ENCODE measurements at places on chromosomes 4 and X.
A peak's percentile ranks its signal among the peaks of the same experiment; 100 is the strongest.

DNA sequence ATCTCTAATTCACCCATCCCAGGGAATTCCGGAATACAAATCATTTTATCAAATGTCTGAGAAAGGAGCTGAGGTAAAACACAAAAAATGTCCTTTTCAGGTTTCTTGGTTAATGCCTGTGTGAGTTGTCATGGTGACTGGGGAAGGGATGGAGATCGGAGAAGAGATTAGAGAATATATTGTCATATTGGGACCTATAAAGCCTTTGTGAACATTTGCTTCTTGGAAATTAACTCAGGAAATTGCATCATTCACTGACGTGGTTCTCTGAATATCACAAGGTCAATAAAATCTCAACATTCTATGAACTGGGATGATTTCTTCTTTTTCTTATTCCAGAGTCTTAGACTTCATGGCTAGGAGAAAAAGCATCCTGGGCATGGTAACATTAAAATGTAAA lies 174.8 kb upstream of the GLRA2 start:
- no peak for DNase-seq

- no peak for DNase-seq
Observed at GRCh38 chr4:177517862-177518261, 75.6 kb upstream of the AGA start.

- no peak for DNase-seq
Observed at GRCh38 chr4:105613306-105613705, 60.9 kb downstream of the ARHGEF38 start.

- DNase-seq: no peak
Observed at GRCh38 chr4:79949178-79949577, 123.9 kb downstream of the ANTXR2 start.

DNA sequence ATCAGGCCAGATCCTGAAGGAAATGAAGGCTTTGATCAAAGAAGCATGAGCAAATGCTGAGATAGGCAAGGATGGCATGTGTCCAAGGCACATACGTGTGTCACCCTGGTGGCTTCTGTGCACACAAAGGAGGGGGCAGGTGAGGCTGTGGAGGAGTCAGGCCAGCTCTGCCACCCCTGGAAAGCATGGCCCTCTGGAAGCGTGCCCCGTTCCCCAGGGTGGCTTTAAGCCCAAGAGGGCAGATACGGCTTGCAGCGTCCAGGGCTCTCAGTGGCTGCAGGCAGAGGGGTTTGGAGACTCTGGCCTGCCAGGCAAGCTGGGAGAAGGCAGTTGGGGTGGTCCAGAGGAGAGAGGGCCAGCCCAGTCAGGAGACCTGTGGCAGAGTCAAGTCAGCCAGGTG lies 25.6 kb downstream of the PNMA6E start:
- no peak for DNase-seq

DNA sequence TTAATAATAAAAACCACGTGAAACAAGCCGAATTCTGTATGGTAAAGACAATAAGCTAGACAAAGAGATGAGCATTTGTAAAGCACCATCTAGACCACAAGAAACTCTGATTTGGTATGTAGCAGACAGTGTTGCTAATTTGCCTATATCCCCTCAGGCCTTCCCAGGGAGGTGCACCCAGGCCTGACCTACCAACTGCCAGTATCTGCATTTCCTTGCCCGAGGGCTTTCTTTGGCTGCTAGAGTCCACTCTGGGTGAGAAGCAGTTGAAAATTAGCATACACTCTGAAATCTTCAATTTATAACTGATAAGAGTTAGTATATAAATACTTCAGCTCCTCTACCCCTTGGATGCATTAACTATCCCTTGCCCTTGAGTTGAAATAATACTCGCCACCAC lies 37.4 kb upstream of the IL1RAPL1 start:
- DNase-seq: no peak

GRCh38 chrX:30930679-30931078 lies 41.6 kb upstream of the TAB3 start:
- DNase-seq: no peak

GRCh38 chrX:56763556-56764152 lies 34.6 kb downstream of the NBDY start:
- DNase-seq: no peak

DNA sequence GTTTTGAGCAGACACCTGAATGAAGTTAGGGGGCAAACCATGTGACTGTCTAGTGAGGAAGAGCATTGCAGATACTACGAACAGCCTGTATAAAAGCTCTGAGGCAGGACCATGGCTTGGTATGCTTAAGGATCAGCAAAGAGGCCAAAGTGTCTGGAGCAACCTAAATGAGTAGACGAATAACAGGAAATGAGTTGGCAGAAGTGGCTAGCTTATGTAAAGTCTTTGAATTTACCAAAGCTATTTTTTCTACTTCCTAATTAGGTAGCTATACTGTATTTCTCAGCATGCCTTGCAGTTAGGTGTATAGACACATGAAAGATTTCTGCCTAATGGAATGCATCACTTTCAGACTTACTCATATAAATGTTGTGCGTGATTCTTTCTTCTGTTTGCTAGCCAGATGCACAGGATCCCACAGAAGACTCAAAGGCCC lies 9.3 kb upstream of the GPRIN3 start:
- no peak for DNase-seq

GRCh38 chr4:139441029-139441428 lies 12.9 kb upstream of the RAB33B start:
- DNase-seq: no peak

DNA sequence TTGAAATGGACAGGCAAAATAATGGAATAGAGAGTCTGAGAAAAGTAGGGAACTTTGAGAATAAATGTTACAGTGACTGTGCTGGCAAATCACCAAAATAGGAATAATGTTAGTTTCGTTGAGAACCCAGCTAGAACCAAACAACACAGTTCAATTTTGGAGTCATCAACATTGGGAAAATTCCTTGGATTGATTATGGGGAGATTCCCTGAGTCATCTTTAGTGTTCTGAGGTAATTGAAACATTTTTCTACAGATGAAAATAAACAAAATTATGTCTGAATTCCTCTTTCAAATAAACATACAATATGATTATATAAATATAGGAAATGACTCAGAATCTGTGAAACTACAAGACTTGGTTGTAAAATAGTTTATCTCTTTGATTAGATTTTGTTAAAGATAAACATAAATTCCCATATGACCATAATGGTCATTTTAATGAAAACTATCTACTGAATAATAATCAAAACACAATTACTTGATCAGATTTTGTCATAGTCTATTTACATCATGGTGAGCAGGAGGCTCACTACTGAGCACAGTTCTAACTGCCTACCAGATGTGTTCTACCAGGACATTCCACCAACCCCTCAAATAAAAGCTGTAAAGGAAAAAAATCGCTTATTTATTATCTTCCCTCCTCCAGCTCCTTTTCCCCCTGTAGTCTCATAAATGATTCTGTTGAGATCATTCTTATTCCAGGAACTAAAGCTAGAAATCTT lies 51.4 kb upstream of the GABRA2 start:
- DNase-seq: no peak

DNA sequence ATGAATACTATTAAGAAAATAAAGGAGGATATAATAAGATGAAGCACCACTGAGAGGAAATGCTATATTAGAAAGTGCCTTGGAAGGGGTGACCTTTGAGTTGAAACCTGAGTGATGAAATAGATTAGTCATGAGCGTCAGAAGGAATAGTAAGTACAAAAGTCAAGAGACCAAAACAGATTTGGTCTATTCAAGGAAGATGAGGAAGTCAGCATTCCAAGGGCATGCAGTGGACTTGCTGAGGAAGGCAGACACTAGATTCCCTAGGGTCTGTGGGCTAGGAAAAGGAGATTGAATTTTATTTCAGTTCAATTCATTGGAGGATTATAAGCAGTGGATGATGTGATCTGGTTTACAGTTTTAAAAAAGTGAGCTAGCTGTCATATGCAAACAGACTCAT lies 73.0 kb upstream of the WDFY3 start:
- DNase-seq: no peak

DNA sequence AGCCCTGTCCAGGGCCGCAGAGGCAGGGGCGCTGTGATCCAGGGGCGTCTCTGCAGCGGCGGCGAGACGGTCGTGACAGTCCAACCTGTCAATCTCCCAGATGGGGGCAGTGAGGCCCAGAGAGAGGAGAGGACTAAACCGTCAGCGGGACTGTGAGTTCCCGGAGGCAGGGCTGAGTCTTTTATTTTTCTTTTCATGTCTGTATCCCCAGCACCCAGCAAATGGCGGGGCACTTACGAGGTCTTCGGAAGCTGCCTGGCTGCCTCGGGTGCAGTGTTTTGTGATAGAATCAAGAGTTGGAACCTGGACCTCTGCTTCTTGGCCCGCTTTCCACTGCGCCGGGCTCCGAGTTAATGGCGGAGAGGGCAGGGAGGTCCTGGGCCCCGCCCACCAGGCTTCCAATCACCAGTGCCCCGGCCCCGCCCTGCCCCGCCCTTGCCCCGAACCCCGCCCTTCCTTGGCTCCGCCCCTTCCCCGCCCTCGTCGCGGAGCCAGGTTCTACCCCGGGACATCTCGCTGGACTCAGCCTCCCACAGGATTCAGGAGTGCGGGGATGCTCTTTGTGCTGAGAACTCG lies 35.3 kb upstream of the GRPEL1 start:
- DNase-seq: peak; percentile 80

DNA sequence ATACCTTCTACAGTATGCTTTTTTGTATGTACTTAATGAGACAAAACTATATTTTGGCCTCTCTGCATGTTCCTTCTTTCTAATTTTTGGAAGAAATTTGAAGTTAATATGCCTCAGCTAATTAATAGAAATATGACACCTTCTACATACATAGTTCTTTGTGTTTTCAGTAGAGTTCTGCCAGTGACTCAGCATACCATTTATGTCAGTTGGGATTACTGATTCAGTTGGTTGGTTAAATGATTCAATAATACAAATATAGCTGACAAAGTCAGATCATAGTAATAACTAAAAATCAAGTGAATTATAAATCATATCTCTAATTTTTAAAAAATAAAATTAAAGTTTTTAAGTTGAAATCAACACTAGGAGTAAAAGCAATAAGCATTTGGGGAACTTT lies 16.8 kb downstream of the BTC start:
- DNase-seq: no peak

DNA sequence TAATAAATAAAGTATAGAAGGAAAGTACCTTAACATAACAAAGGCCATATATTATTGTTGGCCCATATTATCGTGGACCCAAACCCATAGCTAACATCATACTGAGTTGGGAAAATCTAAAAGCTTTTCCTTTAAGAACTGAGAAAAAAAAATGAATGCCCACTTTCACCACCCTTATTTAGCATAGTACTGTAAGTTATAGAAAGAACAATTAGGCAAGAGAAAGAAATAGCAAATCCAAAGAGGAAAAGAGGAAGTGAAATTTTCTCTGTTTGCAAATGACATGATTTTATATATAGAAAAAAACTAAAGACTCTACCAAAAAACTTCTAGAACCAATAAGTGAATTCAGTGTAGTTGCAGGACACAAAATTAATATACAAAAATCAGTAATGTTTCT lies 1854.6 kb downstream of the PCDH7 start:
- DNase-seq: no peak

GRCh38 chr4:40194602-40195161 lies 2.1 kb upstream of the RHOH start:
- DNase-seq: no peak

GRCh38 chr4:66629927-66630326 lies 915.4 kb downstream of the CENPC start:
- DNase-seq: no peak

DNA sequence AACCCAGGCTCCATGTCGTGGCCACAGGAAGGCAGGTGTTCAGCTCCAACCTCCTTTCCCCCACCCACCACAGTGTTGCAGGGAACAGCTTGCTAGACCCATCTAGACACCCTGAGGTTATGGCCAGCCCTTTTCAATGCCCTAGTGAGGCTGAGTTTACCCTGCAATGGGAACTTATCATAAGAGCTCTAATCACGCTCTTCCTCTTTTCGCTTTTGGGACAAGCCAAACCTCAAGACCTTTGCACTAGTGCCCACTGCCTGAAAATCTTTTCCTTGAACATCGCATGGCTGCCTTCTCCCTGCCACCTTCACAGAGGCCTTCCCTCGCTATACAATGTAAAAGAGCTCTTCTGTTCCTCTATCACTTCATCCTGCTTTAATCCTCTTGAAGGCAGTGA lies 2.4 kb upstream of the FGFBP2 start:
- DNase-seq: no peak

DNA sequence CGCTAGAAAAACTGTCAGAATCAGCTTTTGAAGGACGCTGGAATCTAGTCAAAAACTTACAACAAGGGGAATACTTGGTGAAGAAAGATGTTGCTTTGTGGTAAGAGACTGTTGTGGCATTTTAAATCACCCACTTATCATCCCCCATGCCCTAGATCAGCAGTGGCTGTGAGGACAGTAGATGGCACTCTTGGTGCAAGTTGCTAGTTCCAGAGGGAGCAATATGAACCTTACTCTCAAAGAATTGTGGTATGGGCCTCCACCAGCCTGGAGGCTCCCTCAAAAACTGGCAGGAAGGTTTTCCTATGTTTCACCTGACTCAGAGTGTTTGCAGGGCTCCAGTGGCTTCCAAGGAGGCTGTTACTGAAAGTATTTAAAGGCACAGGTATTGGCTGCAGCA lies 37.7 kb upstream of the SLC16A2 start:
- DNase-seq: no peak

Data from right kidney (tissue), 9 donors.